Fibroblast of villous mesenchyme (primary cell): ENCODE measurements at places on chromosomes 1 and 21. TPM values are rescaled to one million over a fixed set of nuclear protein-coding genes. Genes with fewer than 3 reads are reported as not detected.

The RNU1-2 gene
- total RNA-seq = under 0.01 TPM in 1 of 2 replicates, not detected in the other

The FGR gene
- total RNA-seq = not detected in 2 replicates

The TMEM82 gene
- total RNA-seq = not detected in 2 replicates

The SMIM1 gene
- total RNA-seq = 1.7 and 3.5 TPM in 2 replicates

The F13B gene
- not detected in 2 replicates for total RNA-seq
